Naive thymus-derived CD4-positive, alpha-beta T cell (primary cell): ENCODE measurements at places on chromosomes 7 and 10. TPM values are rescaled to one million over a fixed set of nuclear protein-coding genes. Genes with fewer than 3 reads are reported as not detected.

Gene GNGT1
- not detected for total RNA-seq

Gene ZC3HAV1L
- total RNA-seq = 0.78 TPM

Gene NPY4R2
- not detected for total RNA-seq

Gene TEX36
- total RNA-seq = not detected

Gene MUC3A
- total RNA-seq = not detected

Gene RAPGEF5
- total RNA-seq = not detected

Gene TMEM196
- not detected for total RNA-seq

Gene UPK3B
- total RNA-seq = 7.3 TPM

Gene LMOD2
- total RNA-seq = not detected

Gene SFTPA1
- total RNA-seq = not detected

Gene PCDH15
- not detected for total RNA-seq

Gene PLPP4
- not detected for total RNA-seq

Gene VAX1
- total RNA-seq = not detected

Gene MMP21
- 0.40 TPM for total RNA-seq
